Stimulated activated CD8-positive, alpha-beta memory T cell treated with anti-CD3 and anti-CD28 coated beads, Interleukin-12 subunit alpha, Interleukin-12 subunit beta, amount 100 ng/mL, for 1 hour (primary cell): ENCODE measurements at places on chromosomes 1 and 21.

GRCh38 chr1:240235521-240236288 lies 144.0 kb downstream of the FMN2 start:
- DNase-seq = no peak

DNA sequence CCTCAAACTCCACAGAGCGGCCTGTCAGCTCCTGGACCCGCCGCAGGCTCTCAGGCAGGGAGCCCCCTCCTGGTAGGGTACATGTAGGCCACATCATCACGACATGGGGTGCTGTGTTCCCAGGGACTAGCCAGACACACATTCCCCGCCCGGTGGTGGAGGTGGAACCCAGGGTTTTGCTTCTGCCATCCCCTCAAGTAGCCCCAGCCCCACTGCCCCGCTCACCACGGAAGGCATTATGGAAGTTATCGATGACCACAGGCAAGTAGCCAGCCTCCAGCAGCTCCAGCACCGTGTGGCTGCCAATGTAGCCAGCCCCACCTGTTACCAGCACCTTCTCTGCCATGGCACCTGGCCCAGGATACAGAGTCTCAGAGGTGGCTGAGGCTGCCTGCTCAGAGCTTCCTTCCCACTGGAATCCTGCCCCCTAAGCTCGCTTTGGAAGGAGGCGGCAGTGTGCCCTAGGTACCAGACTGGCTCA lies 1.9 kb downstream of the GALE start:
- no peak for DNase-seq

GRCh38 chr1:169217636-169218035 lies 111.1 kb downstream of the ATP1B1 start:
- DNase-seq = no peak

DNA sequence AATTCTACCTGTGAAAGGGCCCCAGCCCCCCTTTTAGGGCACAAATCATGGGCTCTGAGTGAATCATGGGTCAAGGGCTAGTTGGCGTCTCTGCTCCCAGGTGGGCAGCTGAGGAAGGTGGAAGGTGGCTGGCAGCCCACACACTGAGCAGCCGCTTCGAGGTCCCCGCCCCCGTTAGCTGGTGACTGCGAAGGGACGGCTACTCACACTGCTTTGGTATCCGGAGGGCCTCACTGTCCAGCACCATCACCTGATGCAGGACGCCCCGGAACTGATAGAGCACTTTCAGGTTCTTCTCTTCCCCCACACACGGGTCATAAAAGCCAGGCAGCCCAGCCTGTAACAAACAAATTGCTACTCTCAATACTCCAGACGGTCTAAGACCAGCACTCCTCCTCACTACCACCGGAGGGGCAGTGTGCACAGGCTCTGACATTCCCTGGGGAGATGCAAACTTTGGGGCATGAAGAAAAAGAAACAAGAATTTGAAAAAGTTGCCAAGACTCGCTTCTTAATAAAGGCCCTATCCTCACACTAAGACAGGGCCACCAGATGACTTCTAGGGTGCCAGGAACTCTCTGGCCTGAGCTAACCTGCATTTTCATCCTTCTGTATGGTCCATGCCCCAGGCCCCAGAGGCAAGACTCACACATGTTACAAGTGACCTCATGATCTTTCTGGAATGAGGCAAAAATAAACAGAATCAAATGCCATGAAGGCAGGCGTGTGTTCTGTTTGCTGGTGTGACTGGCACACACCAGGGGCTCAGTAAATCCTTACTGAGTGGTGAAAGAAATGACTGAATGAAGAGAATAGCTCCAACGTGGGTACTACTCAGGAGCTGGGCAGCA lies 11.5 kb downstream of the THAP3 start:
- DNase-seq = no peak

DNA sequence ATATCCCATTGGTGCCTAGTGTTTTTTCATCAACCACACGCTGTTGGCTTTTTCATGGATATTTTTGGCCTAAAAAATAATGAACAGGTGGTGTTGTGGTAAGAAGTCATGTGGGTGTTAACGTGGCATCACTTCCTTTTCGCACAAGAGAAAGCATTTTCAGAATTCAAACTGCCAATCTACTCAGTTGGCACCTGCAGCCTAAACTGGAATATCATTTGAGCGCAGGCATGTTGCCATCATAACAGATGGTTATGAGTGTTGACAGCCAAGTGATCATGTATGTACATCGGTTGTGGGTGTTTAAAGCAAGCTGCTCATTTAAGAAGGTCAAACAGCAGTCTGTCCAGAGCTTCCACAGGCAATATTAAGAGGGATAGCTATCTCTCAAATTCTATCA lies 1963.0 kb downstream of the NCAM2 start:
- DNase-seq = no peak

- no peak for DNase-seq
Measured at GRCh38 chr1:109777436-109777835, 13.7 kb upstream of the EPS8L3 start.

- no peak for DNase-seq
Measured at GRCh38 chr1:56806804-56807203, 12.4 kb downstream of the FYB2 start.

DNA sequence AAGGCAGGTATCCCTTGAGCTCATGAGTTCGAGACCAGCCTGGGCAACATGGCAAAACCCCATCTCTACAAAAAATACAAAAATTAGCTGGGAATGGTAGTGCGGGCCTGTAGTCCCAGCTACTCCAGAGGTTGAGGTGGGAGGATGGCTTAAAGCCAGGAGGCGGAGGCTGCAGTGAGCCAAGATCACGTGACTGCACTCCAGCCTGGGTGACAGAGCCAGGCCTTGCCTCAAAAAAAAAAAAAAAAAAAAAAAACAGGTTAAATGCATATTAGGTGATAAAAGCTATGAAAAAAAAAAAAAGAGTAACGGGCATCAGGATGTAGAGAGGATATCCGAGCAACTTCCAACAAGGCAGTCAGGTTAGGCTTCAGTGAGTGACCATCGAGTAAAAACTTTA lies 2.8 kb upstream of the SRRM1 start:
- no peak for DNase-seq

DNA sequence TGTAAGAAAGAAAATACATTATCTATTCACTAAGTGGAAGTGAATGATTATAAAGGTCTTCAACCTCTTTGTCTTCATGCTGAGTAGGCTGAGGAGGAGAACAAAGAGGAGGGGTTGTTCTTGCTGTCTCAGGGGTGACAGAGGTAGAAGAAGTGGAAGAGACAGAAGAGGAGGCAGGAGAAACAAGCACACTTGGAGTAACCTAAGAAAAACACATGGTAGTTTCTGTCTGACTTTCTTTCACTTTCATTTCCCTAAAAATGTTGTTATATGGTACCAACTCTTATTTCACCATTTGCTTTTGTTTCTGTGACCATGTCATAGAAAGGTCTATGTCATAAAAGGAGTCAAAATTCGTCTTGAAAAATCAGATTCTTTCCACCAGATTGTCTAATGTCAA lies 696.6 kb upstream of the BRINP3 start:
- no peak for DNase-seq
